ENCODE measurements at places on chromosomes 4 and X. TPM values are rescaled to one million over a fixed set of nuclear protein-coding genes. Genes with fewer than 3 reads are reported as not detected.

The LGI2 gene
- 0.20 TPM for total RNA-seq

GRCh38 chr4:8577046-8577445 is 3.1 kb upstream of the GPR78 start:
- no peak for ATAC-seq

DNA sequence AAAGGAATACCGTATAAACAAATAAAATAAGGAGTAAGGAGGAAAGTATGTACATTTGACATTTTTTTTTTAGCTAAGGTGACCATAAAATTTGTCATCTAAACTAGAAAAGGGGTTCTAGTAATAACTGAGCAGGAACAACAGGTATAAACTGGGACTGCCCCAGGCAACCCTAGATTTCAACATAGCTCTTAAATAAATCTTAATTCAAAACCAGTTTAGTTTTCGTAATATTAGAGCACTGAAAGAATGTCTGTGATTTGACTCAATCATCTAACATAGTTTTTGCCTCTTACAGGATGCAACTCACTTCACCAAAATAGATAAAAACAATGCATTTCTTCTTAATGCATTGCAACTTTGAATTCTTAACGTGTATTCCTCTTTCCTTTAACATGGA is 257.7 kb downstream of the ADAMTS3 start:
- ATAC-seq, result peak; percentile 69

The PNMA5 gene
- not detected for total RNA-seq

- ATAC-seq, result no peak
Observed at GRCh38 chrX:29455702-29456101, 759.7 kb upstream of the MAGEB2 start.

The SULT1B1 gene
- total RNA-seq, result 1.3 TPM

GRCh38 chr4:88297212-88297516 is 12.8 kb upstream of the PPM1K start:
- ATAC-seq, result no peak

The ASMT gene
- total RNA-seq, result not detected

The SPP1 gene
- 1.4 TPM for total RNA-seq

GRCh38 chr4:112185334-112185733 is 40.1 kb downstream of the FAM241A start:
- no peak for ATAC-seq

DNA sequence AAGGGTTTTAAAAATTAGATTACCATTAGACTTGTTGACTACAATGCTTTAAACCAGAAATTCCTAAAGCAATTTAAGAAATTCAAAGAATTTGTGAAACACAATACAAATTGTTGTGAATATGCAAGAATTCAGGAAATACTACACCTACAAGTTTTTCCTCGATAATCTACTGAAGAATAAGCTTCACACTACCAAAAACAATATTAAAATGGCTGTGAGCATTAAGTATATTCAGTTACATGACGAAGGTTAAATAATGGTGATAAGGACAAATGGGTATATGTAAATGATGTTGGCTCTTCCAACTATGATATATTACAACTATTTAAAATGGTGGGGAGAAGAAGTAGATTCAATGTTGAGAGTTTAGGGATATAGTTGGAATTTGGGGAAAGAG is 111.1 kb upstream of the HTR2C start:
- ATAC-seq, result no peak

DNA sequence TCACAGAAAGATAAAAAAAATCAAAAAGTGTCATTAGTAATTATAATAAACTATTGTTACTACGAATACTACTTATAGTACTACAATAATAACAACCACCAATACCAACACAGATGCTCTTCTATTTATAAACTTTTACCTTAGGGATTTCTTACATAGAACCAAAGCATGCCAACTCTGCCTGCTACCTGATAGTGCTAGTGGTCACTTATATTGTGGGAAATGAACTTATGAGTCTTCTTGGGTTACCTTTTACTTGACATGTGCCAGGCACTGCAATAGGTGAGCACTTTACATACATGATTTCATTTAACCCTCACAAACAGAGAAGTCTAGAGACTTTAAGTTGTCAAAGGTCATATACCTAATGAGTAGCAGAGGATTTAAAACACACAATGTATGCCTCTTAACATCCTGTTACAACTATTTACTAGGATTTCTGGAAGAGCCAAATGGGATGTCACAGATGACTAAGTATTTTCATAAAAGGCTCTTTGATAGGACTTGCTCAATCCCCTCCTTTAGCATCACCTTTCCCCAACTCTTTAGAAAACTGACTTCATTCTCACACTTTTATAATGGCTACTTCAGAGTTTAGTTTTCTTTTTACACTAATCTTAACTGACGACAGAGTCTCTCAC is 265.2 kb downstream of the CHIC1 start:
- no peak for ATAC-seq

DNA sequence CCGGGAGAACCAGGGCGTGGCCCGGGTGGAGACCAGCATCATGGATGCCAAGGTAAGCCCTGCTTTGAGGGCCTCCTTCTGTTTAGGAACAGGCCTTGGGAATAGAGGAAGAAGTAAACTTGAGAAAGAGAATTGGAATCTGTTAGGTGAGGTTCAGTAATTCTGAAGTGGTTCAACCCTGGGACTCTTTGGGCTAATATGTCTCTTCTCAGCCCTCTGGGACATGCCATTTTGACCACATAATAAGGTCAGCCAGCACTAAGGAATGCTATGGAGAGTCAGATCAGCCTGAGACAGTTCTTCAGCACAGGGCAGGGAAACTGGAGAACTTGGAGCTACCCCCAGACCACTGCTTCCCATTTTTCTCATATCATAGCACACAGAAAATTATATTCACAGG is 63.3 kb upstream of the PRPS1 start:
- peak; percentile 37 for ATAC-seq

The STPG2 gene
- 0.20 TPM for total RNA-seq

GRCh38 chr4:29867412-29867811 is 852.8 kb upstream of the PCDH7 start:
- ATAC-seq, result no peak

- ATAC-seq, result no peak
Observed at GRCh38 chr4:92299152-92299551, 4.6 kb upstream of the GRID2 start.

- ATAC-seq, result no peak
Observed at GRCh38 chr4:105599932-105600655, 47.7 kb downstream of the ARHGEF38 start.

- ATAC-seq, result no peak
Observed at GRCh38 chr4:54541426-54542118, 116.2 kb upstream of the KIT start.

DNA sequence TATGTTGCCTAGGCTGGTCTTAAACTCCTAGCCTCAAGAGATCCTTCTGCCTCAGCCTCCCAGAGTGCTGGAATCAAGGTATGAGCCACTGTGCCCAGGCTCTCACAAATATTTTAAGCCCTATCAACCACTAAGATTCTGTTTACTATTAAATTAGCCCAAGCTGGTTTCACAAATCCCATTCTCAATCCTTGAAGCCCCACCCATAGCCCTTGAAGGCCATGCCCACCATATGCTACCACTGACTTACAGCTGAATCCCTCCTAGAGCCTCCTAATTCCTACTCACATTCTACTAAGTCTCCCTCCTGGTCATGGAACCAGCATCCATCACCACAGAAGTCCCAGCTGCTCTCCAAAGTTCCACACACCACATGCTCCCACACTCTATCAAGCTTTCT is 9.7 kb downstream of the GRIPAP1 start:
- no peak for ATAC-seq

The LDOC1 gene
- total RNA-seq, result 6.5 TPM

The CT47B1 gene
- total RNA-seq, result not detected

GRCh38 chr4:73743281-73743680 is 2.9 kb downstream of the CXCL8 start:
- no peak for ATAC-seq

The TMPRSS11B gene
- 36.9 TPM for total RNA-seq

DNA sequence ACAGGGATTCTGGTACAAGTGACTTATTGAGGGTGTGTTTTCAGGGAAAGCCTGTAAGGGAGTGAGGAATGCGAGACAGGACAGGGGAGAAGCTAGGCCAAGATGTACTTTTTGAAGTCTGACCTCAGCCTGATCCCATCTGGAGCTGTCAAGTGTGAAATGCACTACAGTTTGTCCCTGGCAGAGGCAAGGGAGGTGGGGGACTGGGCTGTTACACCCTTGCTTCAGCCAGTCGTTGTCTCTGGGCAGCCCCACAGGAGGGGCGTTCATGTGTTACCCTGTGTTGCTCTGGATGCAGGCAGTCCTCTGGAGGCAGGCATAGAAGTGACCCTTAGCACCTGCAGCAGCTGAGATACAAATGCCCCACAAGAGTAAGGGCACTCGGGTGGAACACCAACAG is 25.8 kb downstream of the PPEF1 start:
- no peak for ATAC-seq

- ATAC-seq, result no peak
Observed at GRCh38 chr4:7195546-7196287, 3.4 kb downstream of the SORCS2 start.

GRCh38 chr4:69601065-69601464 is 38.4 kb downstream of the UGT2A2 start:
- no peak for ATAC-seq

GRCh38 chr4:177573507-177573906 is 131.3 kb upstream of the AGA start:
- peak; percentile 87 for ATAC-seq

- ATAC-seq, result no peak
Observed at GRCh38 chrX:136643243-136643642, 4.7 kb upstream of the CD40LG start.

GRCh38 chr4:14833053-14833452 is 169.2 kb upstream of the CPEB2 start:
- no peak for ATAC-seq

DNA sequence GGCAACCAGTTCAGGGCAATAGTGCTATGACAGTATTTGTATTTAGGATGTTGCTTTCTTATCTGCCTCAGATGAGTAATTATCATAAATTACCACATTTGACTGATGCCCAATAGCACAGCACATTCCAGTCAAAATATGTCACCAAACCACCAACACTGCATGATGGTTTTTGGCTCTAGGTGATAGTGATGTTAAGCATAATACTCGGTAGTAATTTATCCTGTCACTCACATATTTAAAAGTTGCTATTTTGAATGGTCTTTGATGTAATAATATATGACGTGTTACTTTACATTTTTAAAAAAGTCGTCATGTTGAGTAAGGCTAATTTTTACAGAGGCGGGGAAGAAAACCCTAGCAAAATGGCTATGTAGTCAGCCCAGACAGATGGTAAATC is 42.5 kb downstream of the UNC5C start:
- ATAC-seq, result no peak

The ANKRD37 gene
- 36.3 TPM for total RNA-seq

DNA sequence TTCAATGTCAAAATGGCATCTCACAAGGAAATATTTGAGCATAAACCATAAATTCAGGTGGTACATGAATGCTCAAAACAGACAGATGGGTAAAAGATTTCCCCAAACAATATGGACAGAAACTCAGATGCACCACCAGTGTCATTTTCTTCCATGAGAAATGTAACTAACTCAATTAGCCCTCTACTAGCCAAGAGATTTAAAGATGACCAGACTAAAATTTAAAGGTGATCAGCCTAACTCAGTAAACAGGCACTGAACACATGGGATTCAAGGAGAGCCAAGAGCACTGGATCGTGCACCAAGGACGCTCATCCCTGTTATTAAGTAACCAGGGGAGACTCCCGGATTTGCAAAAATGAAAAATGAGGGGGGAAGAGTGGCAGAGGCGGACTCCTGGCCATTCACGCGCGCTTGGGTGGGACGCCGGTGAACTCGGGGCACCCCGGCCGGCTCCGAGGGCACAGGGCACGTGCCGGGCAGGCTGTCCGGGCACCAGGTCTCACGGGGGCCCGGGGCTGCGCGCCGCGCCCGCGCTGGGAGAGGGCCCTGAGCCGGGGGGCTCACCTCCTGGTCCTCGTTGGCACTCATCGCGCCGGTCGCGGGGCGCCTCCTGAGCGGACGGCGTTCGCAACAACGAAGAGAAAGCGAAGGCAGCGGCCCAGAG is 490 bp downstream of the RWDD4 start:
- peak; percentile 41 for ATAC-seq

The UCP1 gene
- not detected for total RNA-seq

The UBE2D3 gene
- 207 TPM for total RNA-seq

The FAM241A gene
- total RNA-seq, result 2.7 TPM

- no peak for ATAC-seq
Observed at GRCh38 chr4:52606726-52607125, 52.4 kb downstream of the USP46 start.

The PF4V1 gene
- total RNA-seq, result not detected

GRCh38 chrX:134580907-134581306 is 77.4 kb downstream of the PLAC1 start:
- ATAC-seq, result no peak

GRCh38 chr4:24519649-24520048 is 64.7 kb downstream of the DHX15 start:
- ATAC-seq, result no peak

GRCh38 chr4:1732911-1733310 is 11.6 kb downstream of the TACC3 start:
- ATAC-seq, result no peak

Measured in esophagus mucosa (tissue), 1 donor.